ENCODE measurements at places on chromosomes 6 and 20.
A peak's percentile ranks its signal among the peaks of the same experiment; 100 is the strongest.

- no peak for DNase-seq
These were observed 19.2 kb downstream of the TUBB2B start for GRCh38 chr6:3208098-3208774.

DNA sequence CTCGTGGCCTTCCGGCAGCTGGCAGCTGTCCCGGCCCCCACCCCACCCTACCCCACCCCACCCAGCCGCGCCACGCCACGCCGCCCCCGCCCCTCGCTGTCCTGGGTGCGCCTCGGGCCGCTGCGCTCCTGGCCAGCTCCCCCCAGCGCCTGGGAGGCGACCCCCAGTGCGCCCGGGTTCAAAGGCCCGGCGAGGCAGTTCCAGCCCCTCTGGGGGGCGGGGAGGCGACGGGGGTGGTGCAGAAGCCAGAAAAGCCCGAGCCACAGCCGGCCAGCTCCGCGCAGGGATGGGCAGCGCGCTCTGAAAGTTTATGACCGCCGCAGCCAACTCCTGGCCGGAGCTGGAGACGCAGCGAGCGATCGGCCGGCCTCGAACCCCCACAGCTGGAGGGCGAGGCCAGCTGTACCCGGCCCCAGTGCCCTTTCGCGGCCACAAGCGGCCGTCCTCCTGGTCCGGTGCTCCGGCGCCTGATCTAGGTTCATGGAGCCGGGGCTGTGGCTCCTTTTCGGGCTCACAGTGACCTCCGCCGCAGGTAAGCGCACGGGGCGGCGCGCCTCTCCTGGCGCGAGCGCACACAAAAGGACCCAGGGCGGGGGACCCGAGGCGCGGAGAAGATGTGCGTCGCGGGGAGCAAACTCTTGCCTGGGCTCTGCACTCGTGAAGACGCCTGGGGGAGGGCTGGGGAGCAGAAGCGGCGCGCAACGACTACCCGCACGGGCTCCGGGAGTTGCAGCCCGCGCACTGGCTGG, at the start of gene EDN3:
Gene EDN3 (plus strand): TSS at position 279 of the 749 bp plus-strand sequence. CDS start 202 bp downstream, at position 481.
- DNase-seq: no peak

DNA sequence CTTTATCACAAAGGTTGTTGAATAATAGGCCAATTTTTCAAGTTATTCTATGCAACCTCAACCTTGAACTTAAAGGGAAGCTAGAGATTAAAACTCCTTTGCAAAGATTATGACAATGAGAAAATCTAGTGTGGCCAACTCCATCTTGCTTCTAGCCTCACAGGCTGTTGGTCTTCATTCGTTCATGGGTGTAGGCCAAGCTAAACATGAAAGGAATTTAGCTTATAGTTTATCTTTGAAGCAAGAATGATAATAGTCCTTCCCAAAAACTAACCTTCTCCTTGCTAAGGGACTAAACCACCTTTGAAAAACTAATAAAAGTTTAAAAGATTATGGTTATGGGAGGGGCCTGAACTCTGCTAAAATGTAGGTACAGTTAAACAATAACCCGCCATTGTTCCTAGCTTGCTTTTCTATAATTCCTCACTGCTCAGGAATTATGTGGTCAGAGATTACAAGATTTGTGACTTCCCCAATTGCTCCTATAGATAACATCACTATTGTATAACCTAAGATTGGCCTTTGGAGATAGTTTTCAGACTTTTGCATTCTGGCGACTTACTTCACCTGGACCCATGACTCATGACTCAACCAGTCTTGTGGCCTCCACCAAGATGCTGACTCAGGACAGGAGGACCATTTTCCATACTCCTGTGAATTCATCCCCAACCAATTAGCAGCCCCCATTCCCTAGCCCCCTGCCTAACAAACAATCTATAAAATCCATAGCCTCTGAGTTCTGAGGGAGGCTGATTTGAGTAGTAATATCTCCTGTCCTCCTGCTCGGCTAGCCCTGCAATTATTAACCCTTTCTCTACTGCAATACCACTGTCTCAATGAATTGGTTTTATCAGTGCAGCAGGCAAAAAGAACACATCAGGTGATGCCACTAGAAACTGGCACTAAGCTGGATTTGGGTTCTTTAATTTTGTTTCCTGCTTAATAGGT, 154.5 kb downstream of the CD83 start:
- no peak for DNase-seq

DNA sequence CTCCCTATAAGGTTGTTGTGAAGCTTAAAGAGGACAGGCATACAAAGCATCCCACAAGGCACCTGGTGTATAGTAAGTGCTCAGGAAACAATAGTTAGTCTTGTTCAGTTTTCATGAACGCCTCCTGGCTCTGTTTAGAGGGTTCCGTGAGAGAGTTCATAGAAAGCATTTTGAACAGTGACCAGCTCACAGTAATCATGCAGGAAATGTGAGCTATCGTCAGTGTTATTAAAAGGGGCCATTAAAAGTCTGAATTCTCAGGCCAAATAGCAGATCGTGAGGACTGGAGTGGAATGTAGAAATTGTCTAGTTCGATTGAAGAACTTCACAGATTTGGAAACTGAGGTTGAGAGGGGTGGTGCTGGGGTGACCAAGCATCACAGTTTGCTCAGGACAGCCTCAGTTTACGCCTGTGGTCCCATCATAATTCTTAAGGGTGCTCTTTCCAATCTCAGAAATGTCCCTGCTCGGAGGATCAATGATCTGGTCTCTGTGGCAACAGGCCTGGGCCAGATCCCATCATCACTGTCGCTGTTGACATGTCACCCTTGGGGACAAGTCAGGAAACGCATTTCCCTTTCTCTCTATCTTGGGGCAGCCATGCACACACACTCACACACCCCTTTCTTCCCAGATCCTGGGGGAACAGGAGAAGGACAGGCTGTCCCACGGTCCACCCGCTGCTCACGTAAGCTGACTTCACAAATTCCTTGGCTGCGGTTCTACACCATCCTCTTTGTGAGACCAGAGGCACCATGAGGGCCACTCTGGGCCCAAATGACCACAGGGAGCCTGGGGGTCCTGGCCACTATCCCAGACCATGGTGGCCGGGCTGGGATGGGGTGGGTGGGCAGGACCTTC, 7.2 kb downstream of the TGM2 start:
- DNase-seq: no peak

DNA sequence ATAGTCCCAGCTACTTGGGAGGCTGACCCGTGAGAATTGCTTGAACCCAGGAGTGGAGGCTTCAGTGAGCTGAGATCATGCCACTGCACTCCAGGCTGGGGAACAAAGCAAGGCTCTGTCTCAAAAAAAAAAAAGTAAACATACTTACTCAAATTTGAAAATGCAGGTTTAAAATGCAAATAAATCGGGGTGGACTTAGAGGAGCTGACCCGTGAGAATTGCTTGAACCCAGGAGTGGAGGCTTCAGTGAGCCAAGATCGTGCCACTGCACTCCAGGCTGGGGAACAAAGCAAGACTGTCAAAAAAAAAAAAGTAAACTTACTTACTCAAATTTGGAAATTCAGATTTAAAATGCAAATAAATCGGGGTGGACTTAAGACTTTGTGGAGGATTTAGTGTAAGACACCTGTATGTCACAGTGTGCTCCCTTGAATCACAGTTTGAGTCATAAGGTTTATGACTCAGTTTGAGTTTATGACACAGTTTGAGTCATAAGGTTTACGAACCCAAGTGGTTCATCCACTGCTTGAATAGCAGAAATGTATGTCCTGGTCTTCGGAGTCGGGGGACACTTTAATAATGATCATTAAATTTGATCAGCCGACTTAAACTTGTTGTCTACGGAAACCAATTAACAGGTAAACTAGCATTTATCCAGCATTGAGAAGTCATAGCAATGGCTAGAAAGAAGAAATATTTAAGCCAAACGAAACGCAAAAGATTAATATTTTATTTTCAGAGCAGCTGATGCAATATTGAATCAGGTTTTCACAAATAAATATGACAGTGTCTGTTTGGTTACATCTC, 6.8 kb upstream of the MRPS10 start:
- DNase-seq: no peak

DNA sequence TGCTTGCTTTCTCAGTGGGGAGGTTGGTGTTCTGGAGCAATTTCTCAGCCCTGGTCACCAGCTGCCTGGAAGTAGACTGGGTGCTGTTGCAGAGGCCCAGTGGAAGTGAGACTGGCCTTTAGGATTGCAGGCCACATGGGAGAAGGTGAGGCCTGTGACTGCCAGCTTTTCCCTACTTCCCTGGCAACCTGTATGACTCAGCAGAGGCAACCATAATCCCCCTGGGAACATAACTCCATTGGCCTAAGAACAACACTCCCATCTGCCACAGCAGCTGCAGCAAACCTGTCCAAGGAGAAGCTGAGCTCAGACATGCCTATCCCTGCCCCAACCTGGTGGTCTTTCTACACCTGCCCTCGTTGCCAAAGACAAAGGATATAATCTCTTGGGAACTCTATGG, 473.5 kb upstream of the SPTLC3 start:
- no peak for DNase-seq

- no peak for DNase-seq
These were observed 25.5 kb upstream of the STX16 start for GRCh38 chr20:58625585-58625984.

DNA sequence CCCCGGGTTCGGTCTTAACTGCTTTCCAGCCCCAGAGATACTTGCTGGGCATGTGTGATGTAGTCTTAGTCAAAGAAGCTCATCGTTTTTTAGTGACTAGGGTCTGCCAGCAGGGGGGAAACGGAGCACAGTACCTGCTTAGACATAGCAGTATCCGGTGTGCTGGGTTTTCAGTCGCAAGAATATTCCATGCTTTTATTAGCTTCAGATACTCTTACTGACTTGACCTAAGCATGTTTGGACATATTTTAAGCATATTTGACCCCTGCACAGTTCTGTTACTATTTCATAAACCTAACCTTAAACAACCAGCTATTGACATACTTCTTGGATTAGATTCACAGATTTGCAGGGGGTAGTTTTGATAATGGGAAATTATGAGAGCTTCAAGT, 3.0 kb downstream of the E2F3 start:
- DNase-seq: peak; percentile 77

DNA sequence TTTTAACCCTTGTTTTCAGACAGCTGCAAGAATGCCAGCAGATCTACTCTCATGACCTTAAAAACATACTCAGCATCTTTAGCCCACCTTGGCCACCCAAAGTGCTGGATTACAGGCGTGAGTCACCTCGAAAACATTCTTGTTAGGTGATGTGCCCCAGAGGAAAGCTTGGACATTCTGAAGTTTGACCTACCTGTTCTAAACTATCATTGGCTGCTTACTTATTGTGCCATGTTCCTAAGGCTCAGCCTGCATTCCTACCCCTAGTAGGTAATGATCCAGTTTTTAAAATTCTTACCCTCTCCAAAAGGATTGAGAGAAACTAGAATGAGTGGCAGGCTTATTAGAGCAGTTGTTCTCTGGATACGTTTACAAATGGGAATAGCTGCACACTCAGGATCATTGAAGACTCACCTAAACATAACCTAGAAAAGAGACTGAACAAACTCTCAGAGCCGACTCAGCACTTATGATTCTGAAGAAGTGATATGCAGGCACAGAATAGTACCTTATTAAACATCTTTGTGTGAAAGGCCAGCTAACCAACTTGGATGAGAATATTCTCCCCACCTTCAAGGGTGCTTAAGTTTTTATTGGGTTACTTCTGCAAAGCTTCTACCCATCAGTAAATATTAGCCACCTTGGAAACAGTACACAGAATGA, 362.1 kb downstream of the NRN1 start:
- DNase-seq: no peak

Data from activated CD4-positive, alpha-beta T cell treated with anti-CD3 and anti-CD28 coated beads, Interleukin-2, amount 50 U/mL, for 48 hours (primary cell).